Stimulated activated CD8-positive, alpha-beta memory T cell treated with anti-CD3 and anti-CD28 coated beads, Interleukin-7, amount 100 ng/mL, for 48 hours (primary cell): ENCODE measurements at places on chromosomes 3 and 15.

GRCh38 chr3:194858382-194858781 is 172.7 kb downstream of the FAM43A start:
- no peak for DNase-seq

GRCh38 chr3:41129731-41130130 is 69.6 kb upstream of the CTNNB1 start:
- no peak for DNase-seq

- DNase-seq, result no peak
Observed at GRCh38 chr3:65497236-65497635, 541.5 kb downstream of the MAGI1 start.

- DNase-seq, result no peak
Observed at GRCh38 chr3:72011485-72011884, 226.5 kb upstream of the PROK2 start.

- no peak for DNase-seq
Observed at GRCh38 chr15:81239190-81239589, 42.5 kb downstream of the IL16 start.

DNA sequence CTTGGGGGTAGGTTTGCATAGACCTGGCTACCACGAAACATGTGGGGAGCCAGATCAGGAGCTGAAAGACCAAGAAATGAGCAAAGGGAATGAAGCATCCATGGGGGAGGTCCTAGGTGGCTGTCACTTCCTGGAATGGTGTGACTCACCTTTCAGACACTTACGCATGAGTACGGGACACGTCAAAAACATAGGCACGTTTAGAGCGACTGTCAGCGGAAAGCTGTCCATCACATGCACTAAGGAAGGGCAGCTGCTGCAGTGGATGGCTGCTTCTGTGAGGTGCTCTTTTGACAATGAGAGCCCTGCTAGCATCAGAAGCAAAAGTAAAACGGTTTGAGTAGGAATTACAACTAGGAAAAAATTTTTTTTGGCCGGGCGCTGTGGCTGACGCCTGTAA is 244.6 kb upstream of the CCDC54 start:
- no peak for DNase-seq

DNA sequence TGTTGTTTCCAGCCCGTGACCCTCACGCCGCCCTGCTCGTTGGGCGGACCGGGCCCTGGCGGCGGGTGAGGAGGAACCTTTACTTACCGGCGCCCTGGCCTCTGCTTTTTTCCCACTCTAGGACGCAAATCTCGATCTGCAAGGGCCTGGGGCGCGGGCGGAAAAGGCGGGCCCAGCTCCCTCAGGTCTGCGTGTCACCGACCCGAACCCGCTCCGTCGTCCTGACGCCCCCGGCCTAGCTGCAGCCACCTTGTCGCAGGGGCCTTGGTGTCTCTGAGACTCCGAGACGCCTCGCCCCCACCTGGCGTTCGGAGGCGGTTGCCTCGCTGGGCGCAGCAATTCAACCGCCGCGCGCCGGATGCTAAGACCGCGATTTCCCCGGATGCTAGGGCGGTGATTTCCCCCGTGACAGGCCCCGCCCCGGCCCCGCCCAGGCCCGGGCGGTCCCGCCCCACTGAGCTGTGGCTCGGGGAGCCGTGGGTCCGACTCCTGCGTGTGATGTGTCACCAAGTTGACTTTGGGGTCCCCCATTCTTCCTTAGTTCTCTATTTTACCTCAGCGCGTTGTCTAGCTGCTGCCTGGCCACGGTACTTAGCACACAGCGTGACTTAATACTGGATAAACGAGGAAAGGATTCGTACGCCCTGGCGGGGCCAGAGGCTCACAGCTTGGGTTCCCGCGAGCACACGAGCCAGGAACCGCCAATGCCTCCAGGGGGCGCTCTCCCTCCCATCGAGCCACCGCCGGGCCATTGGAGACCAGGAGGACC is at the start of gene RPL39L:
Gene RPL39L (minus strand): TSS at position 371 of the 769 bp plus-strand sequence. CDS start 18,196 bp downstream, outside the sequence.
- peak; percentile 84 for DNase-seq

DNA sequence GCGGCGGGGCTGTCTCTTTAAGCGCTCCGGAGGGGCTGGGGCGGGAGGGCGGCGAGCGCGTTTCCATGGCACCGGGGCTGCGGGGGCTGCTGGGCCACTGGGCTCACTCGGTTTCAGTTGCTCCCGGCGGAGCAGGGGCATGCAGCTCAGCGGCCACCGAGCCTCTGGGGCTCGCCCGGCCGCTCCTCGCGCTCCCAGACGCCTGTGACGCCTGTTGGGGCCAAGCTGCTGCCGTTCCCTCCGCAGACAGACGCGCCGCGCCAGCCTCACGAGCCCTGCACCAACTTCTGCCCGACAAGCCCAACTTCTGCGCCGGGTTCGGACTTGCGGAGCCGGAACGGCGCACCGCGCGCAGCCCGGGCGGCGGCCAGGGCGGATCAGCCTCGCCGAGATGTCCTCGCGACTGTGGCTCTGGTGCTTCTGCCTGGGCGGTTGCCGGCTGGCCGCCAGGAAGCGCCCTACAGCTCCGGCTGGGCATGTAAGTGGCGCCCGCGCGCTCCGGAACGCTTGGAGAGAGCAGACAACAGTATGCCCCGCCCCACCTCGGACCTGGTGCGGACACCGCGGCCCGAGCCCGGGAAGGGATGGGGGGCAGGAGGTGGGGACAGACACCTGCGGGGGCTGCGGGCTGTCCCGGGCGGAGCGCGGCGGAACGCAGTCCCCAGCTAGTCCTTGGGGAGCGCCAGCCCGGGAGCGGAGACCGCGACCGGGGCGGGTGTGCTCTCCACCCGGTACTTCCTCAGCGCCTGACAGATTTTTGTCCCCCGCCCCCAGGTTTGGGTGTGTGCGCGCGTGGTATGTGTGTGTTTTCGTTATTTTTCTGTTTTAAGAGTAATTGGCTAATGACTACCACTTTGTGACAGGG is 154.1 kb upstream of the GOLIM4 start:
- peak; percentile 6 for DNase-seq

DNA sequence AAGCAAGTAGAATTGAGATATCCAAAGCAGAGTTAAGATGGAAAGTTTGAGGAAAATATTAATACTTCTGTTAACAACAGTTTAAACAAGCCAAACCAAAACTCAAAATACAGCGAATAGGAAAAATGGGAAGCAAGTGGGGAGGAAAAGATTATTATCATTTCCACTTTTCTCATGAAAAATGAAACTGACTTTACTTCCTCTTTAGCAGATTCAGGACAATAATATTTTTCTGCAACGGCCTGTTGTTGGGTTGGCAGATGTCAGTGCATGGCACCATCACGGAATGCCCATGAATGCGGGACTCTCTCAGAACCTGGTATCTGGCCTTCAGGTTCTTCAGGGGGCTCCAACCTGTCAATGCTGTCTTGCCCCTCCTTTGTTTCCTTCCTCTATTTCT is 11.1 kb downstream of the ANKUB1 start:
- DNase-seq, result no peak

DNA sequence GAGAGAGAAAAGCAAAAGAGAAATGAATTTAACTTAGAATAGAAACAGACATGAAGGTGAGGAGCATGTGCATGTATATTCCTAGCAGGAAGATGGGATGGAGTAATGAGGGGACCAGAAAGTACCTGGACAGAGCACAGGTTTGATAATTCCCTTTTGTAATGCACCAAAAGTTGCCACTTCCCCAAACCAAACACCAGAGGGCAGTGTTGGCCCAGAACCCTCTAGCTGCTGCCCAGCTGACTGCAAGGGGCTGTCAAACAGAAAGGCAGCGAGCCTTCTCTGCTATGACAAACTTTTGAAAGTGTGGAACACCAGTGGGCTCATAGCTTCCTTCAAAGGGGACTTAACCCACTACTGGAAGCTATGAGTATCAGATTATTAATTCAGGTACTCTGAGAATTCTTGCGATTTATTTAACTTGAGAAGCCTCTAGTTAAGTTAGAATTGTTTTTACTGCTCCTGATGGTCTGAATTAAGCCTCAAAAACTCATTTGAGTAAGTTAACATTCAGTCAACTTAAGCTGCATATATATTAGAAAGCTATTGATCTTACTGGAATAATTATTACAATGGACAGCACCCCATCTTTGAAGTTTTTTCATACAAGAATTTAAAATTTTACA is 234.9 kb downstream of the NEK10 start:
- DNase-seq, result peak; percentile 32

DNA sequence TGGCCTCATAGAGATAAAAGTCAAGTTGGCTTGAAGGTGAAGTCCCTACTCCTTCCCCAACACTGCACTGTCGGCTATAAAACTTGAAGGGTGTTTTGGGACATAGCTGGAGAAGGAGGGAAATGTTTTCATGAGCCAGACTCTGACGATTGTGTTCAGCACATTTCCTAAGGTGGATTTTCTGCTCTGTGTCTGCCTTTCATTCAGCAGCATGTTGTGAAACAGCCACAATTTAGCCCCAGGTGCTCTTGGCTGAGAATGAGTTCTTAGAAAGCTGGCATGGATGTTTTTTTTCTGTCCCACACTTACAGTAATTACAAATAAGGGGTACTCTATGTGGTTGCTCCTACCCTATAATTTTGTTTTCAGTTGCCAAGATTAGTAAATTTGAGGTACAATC is 492.4 kb downstream of the MCTP2 start:
- no peak for DNase-seq

DNA sequence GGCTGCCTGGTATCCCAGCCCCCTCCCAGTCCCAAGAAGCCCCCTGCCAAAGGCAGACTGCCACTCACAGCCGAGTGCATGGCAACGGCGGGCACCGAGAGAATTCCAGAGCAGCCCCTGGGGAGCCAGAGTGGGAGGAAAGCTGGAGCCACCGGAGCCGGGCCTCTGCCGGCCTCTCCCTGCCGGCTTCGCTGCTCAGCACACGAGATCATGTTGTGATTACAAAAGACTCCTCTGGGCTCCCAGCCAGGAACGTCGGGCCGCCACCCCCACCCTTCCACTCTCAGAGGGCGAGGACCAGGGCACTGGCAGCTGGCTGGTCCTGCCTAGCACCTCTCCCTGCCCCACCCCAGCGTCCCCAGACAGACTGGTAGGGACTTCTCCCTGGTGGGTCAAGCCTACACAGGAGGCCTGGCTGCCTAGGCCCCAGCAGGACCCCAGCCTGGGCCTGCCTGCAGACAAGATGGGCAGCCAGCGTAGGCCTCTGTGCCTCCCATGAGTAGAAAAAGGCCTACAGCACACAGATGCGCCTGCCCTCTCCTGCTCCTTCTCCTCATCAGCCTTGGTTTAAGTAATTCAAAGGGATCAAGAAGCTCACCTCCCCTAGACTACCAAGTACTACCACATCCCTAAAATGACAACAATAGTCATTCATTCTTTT is at the start of gene CCDC9B:
Gene CCDC9B (minus strand): TSS at position 200 of the 661 bp plus-strand sequence. CDS start 120 bp downstream, at position 80.
- no peak for DNase-seq

DNA sequence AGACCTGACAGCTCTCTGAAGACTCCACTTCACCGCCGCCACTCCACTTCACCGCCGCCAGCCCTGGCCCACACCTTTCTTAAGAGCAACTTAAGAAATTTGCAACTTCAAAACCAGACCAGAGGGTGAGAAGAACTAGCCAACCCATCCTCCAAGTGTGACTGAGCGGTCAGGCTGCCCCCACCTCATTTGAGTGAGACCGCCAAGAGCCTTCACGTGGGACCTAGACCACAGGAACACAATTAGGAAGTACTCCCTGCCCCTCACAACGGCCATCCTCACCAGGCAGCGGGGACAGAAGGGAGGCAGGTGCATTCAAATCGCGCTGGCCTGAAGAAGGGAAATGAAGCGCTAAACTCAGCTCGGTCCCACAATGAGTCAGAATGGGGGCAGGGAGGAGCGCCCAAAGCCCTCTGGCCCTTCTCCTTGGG is 156.8 kb upstream of the BCL6 start:
- no peak for DNase-seq

DNA sequence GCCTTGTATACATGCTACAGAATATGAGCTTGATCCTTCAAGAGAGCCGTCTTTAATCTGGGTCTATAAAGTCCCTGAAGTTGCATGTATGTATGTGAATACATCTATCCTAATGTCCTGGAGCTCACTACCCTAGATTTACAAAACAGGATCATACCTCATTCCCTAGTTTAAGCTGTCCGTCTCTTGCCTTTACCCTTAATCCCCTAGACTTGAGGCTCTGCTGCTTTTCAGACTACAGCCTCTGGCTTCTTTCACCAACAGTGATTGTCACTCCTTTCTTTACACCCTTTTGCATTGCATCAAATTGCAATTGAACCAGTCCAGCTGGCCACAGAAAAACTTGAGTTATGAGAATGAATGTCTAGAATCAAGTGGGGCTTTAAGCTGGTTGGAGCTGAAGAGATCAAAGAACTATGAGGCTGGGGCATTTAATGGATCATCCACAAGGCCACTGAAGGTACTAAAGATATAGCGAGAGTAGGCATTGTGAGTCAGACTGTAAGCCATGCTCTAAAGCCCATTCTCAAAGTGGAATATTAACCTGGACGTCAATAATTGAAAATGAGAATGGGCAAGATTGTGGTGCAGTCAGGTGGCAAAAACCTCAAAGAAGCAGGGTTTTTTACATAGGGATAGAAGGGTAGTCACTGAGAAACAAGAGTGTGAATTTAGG is 12.3 kb upstream of the PLD1 start:
- DNase-seq, result no peak

DNA sequence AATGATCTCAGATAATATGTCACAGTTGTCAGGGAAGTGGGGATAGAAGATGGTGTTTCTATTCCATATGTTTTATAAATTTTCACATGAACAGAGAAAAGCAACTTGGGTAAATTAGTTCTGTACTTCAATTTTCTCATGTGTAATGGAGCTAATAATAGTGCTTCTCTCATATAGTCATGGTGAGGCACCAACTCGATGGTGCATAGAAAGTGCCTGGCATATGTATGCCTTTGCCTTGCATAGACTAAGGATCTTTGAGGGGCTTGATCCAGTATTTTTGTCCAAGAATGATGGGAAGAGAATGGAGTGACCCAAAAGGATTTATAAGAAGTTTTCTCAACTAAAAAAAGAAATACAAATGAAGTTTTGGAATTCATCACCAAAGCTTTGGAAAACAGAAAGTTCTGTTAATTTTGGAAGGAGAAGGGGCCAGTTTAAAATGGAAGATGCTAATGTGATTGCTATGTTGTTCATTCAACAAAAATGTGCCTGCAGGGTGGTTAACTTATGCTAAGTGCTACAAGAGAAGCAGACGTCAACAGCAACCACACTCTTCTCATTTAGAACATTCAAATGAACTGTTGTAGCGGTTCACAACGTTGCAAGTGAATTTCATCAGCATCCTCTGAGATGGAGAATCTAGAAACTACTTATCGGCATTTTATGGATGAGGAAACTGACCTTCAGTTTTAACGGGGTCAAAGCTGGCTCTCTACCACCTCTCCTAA is 86.1 kb downstream of the RTP4 start:
- DNase-seq, result no peak

- no peak for DNase-seq
Observed at GRCh38 chr3:158702815-158703481, 29.3 kb downstream of the RARRES1 start.

GRCh38 chr15:32120577-32121383 is 90.5 kb downstream of the CHRNA7 start:
- DNase-seq, result no peak

- DNase-seq, result no peak
Observed at GRCh38 chr15:34849364-34849959, 54.1 kb upstream of the ACTC1 start.
